ENCODE measurements at places on chromosomes 16 and 17.

DNA sequence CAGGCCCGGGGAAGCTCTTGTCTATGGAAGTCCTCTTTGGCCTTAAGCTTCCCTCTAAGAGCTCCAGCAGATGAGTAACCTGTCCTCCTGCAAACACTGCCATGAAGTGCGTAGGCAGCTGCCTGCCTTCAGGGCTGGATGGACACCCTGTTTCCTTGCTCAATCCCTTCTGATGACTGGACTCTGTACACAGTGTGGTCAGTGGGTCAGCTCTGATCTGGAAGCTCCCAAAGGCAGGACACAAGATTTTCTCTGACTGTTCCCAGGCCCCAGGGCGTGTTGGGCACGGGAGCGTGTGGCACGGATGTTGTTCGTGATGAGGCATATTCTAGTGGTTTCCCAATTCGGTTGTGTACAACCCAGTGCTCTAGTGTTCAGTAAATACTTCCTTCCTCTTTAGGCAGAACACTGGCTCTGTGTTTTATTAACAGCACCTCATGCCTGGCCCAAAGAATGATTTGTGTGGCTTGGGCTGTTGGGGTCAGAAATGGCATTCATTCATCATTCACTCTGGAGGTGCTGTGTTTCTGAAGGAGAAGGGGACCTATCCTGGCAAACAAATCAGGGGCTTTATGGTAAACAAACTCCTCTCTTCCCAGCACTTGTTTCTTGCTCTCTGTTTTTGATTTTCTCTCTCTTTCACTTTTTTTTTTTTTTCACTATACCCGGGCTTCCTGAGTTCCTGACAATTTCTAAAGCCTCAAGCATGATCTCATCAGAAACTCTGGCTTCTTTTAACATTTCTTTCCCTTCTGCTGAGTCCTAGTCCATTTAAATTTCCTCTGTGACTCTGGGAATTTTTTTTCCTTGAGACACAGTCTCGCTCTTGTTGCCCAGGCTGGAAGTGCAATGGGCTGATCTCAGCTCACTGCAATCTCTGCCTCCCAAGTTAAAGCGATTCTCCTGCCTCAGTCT, 12.0 kb upstream of the RNF157 start:
- DNase-seq: no peak

GRCh38 chr16:57519796-57520360, 16.5 kb downstream of the CCDC102A start:
- peak; percentile 51 for DNase-seq

DNA sequence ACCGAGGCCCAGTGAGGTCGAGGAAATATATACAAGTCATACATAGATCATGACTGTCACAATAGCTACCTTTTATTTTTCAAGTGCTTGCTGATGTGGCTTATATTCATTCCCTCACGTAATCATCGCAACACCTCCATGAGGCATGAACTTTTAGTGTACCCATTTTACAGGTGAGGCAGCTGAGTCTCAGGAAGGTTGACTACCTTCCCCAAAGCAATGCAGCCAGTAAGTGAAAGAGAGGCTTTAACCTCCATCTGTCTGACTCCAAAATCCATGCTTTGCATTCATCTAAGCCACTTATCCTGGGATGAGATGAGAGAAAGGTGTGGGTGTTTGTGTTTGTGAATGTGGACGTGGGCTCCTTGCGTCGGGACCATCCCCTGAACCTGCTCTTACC, 30.8 kb downstream of the CALB2 start:
- DNase-seq: no peak

GRCh38 chr17:18093616-18094408, 6.1 kb downstream of the DRG2 start:
- no peak for DNase-seq

All from amygdala (tissue), 56 donors.